Activated CD4-positive, alpha-beta memory T cell treated with anti-CD3 and anti-CD28 coated beads for 36 hours (primary cell): ENCODE measurements at places on chromosomes 6 and 20.

GRCh38 chr6:157287247-157287850 is 36.0 kb downstream of the TMEM242 start:
- DNase-seq = no peak

- peak; percentile 27 for DNase-seq
Observed at GRCh38 chr20:2955257-2955970, 82.1 kb downstream of the PTPRA start.

DNA sequence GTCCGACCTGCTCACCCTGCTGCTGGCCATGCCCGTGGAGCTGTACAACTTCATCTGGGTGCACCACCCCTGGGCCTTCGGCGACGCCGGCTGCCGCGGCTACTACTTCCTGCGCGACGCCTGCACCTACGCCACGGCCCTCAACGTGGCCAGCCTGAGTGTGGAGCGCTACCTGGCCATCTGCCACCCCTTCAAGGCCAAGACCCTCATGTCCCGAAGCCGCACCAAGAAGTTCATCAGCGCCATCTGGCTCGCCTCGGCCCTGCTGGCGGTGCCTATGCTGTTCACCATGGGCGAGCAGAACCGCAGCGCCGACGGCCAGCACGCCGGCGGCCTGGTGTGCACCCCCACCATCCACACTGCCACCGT is 885 bp downstream of the NTSR1 start:
- DNase-seq = no peak

DNA sequence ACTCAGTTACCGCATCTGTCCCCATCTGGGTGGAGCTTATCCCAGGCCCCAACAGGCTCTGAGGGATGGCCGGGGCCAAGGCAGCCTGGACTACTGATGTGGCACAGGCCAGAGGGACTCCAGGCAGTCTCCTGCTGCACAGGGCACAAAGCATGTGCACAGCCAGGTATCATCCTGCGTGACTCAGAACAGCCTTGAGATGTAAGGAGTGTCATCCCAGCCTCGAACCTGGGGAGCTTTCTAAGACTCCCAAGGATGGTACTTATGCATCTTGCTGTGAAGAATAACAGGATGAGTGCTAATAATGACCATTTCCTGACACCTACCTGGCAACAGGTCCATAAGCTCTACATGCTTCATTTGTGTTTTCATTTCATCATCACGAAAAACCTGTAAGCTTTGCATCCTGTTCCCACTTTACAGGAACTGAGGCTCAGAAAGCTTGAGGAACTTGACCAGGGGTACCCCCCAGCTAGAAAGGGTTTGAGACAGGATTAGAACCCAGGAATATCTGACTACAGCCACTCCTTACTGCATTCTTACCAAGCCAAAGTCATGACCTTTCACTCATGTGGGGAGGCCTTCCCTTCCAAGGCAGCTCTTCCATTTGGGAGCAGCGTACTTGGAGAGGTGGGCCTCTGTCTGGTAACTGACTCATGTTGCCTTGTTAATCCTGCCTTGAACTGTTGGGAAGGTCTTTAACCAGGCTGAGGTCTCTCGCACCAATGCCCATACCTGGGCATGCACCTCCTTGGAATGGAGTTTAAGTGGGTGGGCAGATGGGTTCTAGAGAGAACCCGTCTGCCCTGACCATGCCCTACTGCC is 1.9 kb downstream of the TRIB3 start:
- DNase-seq = no peak

DNA sequence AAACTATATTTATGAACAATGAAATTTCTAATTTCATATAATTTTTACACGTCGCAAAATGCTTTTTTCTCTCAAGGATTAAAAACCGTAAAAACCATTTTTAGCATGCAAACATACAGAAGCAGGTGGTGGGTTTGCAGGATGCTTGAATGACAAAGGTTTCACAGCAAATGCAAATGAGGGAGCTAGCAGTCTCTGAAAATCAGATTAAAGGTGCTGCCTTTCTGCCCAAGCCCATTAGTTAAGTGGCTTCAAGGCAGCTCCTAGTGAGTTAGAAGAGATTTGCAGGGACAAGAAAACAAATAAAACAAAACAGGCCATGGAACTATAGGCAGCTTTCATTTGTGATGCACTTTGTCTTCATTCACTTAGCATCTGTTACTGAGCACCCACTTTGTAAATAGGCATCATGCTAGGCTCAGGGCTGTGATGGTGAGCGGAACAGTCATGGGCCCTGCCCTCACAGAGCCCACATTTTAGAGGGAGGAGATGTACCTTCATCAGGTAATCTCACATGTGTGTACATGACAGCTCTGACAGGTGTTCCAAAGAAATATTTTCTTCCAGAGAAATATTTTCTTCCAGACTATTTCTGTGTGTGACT is 29.5 kb downstream of the NAPB start:
- DNase-seq = no peak

DNA sequence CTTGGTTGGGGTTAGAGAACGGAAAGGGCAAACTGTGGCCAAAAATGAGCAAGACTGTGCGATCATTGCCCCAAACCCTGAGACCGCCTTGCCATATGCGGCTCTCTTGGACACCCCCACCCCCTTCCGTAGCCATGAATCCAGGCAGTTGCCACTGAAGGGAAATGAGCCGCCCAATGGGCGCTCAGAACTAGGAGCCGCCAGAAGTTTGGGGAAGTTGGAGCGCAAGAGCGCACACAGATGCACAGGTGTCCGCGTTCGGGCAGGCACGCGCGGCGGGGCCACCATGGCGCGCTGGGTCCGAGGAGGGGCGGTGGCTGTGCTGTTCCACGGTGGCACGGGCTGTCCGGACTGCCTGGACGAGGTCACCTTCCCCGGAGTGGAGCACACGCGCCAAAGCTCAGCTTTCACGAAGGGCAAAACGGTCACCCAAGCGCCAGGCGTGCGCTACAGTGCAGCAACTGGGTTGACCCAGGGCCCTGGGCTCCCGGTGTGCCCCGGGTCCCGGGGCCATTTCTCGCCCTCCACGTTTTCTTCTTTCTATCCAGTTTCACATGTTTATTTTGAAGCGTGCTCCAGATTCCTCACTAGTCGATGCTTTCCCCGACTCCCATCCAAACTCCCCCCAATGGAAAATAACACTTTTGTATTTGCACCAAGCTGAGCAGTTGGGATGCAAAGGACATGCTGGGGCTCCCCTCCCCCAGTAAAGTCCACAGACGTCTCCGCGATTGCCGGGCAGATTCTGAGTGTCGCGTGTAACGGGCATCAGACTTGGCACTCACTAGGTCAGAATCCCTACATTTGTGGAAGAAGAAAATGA is 906 bp upstream of the PDE10A start:
- DNase-seq = no peak

DNA sequence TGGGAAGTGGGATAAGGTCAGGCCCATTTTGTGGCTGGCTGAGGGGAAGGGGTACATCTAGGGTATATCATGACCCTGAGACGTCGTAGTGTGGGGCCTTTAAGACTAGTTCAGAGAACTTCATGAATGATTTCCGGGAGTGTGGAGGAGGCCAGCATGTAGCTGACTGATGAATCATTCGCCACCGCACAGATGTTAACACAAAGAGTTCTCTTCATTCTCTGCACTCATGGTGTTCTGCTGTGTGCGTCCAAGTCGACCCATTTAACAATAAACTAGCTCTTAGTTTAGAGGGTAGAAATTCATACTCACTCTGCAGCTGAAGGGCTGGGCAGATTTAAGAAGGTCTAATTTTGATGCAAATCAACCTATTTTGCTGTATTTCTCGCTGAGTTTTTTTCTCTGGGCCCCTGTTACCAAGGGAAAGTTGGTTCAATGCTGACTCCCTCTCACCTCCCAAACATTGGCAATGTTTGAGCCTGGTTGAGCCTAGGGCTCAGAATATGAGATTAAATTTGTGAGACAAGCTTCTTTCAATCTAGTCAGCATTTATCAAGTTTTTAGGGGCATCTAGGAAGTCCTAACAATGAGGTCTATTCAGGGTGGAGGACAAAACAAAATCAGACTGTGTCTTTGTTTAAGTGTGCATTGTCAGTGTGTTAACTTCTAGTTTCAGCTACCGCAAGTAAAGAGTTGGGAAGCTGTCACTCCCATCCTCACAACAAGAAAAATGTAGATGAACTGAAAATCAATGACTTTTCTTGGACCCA is 106.8 kb upstream of the CBLN4 start:
- no peak for DNase-seq

- no peak for DNase-seq
Observed at GRCh38 chr6:15519681-15520080, 143.1 kb downstream of the DTNBP1 start.

DNA sequence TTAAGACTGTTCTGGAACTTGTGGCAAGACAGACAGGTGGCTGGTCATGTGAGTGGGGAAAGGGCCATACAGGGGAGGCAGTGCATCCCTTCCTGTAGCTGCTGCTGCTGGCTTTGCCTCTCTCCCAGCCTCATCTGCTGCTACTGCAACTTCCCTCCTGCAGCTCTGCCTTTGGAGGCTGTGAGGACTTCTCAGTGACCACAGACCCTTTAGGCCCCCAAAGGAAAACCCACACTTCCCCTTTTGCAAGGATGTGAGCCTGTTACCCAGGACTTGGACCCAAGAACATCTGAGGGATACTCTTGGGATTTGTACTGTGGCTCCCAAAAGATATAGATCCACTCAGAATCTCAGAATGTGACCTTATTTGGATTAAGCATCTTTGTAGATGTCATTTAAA is 91.0 kb downstream of the TMEM170B start:
- no peak for DNase-seq

GRCh38 chr6:121516331-121516730 is 80.9 kb downstream of the GJA1 start:
- no peak for DNase-seq

DNA sequence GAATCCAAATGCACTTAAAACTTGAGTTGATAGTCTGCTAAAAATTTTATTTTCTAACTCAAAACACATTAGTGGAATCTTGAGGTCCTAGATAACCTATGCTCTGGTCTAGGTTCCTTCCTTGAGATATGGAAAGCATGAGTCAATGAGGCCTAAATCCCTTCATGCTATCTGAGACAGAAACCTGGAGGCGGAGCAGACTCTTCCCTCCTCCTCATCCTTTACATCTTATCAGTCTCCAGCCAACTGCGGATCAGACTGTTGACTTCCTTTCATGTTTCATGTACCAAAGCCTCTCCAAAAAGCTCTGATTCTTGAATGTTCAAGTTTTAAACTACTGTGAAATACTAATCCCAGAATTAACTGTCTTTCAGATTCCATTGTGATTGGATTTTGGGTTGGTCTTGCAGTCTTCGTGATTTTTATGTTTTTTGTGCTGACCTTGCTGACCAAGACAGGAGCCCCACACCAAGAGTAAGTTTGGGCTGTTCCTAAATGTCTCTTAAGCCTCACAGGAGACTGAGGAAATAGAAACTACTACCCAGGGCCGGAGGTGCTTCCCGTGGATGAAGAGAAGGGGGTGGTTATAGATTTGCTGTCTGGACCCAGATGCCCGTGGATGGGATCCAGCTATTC is 29.1 kb downstream of the MRAP2 start:
- no peak for DNase-seq

- no peak for DNase-seq
Observed at GRCh38 chr20:48342822-48343513, 484.8 kb downstream of the PREX1 start.

DNA sequence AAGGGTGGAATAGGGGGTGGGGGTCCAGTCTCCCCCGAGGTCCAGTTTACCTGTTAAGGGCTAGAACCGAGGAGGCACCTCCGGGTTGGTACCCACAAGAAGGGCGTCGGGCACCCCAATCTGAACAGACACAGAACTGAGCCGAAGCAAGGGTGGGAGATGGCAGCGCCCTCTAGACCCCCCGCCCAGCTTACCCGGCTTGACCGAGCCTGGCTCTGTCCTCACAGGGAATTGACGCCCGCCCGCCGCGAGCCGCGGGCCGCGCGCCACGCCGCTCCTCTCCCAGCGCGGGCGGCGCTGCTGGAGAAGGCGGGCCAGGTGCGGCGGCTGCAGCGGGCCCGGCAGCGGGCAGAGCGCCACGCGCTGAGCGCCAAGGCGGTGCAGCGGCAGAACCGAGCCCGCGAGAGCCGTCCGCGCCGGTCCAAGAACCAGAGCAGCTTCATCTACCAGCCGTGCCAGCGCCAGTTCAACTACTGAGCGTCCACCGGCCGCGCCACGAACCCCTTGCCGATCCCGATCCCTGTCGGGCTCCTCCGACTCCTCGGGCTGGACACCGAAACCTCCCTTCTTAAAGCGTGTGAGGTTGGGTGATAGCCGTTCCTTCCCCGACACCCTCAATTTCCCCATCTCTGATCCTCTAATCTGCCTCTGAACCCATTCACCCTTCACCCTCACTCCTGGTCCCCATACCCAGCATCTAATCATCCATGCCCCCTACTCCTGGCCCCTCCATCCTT is 5.9 kb downstream of the TP53INP2 start:
- no peak for DNase-seq

GRCh38 chr20:49937027-49937929 is 1.1 kb downstream of the RNF114 start:
- DNase-seq = no peak

DNA sequence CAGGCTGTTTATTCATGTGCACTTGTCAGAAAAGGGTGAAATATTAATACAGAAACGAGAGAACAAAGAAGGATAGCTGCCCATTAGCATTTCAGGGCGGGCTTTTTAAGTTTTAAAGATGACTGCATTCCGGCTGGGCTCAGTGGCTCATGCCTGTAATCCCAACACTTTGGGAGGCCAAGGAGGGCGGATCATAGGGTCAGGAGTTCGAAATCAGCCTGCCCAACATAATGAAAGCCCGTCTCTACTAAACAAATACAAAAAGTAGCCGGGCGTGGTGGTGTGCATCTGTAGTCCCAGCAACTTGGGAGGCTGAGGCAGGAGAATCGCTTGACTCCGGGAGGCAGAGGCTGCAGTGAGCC is 130.5 kb downstream of the HFE start:
- peak; percentile 38 for DNase-seq

- DNase-seq = no peak
Observed at GRCh38 chr6:32935551-32936238, 5.1 kb downstream of the HLA-DMB start.

DNA sequence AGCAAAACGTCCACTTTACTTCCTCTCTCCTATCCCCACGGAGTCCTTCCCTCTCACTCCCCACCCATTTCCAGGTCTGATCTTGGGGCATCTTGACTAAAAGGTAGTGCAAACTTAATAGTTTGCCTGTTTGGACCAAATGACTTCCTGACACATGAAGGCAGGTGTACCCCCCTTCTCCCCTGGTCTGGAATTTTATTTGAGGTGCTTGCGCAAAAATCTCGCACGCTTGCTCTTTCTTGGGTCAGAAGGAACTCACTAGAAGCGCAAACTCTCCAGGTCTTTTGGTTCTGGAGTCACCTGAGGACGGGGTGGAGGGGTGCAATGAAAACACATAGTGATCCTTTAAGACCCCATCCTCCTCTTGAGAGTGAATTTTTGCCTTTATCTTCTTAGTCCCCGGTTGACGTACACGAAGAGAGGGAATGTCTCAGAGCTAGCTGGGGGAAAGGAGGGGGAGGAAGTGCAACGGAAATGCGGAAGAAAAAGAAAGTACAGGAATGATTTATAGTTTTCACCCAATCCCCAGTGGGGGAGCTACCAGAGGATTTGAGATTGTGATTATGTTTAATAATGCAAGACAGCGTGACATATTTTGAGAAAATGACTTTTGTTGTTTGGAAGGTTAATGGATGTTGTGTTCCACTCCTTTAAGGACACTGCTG is 4.9 kb downstream of the ADGRB3 start:
- DNase-seq = no peak
